ENCODE measurements at places on chromosomes 3 and 15.
A peak's percentile ranks its signal among the peaks of the same experiment; 100 is the strongest.

GRCh38 chr3:103711670-103712069 is 1276.9 kb downstream of the ZPLD1 start:
- no peak for DNase-seq

GRCh38 chr3:51381333-51381705 is 3.8 kb upstream of the MANF start:
- DNase-seq: no peak

- peak; percentile 89 for DNase-seq
Measured at GRCh38 chr3:18987862-18988447, 160.4 kb upstream of the KCNH8 start.

- DNase-seq: peak; percentile 22
Measured at GRCh38 chr15:64991536-64992135, 1.9 kb upstream of the SPG21 start.

DNA sequence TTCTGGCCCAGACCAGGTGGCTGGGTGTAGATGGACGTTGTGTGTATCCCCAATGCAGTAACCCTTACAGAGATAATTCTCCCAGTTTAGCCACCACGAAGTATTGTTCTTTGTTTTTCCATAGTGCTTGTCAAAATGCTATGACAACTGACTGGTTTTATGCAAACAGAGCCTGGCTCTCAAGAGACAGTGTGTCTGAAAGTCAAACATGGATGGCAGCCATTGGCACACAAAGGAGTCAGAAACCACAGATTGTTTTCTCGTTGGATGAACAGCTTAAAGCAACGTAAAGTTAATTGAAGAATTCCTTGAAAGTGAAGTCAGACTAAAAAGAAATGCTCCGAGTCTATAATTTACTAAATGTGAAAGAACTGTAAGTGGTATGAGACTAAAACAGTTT is 91.2 kb downstream of the FILIP1L start:
- no peak for DNase-seq

DNA sequence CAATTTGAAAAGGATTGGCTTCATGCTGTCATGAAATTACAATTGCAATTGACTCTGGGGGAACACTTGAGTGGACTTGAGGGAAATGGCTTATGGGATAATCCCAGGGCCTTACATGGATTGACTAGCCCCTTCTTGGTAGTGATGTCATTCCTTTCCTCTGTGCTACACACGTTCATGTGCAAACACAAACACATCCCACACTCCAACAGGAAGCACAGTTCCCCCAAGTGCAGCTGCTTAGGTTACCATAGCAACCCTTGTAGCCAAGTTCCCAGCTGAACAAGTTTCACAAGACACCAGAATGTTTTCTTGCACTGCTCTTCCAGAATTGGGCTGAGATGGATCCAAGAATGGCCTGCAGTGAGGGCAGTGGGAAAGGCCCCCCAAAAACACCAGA is 217.0 kb downstream of the ZNF621 start:
- DNase-seq: peak; percentile 47

DNA sequence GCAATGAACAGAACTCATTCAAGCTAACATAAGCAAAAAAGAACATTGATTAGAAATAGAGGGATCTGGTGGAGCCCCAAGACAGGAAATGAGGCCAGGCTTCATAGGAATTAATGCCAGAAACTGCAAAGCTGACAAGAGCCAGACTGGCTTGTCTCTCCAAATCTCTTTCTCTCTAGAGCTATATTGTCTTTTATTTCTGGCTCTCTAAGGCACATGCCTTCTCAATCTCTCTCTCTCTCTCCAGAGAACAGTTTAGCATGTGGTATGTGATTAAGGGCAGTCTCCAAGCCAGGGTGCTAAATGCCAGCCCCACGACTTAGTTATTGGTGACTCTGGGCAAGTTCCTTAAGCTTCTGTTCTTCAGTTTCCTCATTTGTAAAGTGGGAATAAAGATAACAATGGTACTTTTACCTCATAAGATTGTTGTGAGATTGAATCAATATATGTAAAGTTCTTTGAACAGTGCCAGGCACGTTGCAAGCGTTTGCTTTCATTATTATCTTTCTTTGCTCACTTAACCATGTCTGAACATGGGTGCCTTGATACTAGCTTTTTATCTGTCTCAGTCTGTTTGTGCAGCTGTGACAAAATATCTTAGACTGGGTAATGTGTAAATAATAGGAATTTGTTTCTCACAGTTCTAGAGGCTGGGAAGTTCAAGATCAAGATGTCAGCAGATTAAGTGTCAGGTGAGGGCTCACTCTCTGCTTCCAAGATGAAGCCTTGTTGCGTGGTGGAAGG is 123.2 kb downstream of the BDH1 start:
- DNase-seq: no peak

GRCh38 chr3:121871430-121871829 is 22.8 kb upstream of the SLC15A2 start:
- DNase-seq: no peak

DNA sequence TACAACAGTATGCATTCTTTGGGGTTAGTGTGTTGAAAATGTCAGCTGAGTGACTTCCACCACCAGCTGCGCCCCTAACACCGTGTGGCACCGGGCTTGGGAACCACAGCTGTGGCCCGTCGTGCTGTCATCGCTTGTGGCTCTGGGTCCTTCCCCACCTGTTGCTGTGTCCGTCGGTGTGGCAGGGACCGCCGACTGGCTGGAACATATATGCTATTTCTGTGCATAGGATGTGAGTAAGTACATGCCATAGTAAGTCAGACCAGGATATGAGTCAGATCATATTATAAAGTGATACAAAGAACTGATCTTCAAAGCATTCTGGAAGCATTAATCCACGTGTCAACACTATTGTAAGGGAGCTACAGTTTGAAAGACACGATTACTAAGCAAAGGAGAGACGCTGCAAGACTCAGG is 31.9 kb downstream of the EHD4 start:
- no peak for DNase-seq

- DNase-seq: peak; percentile 8
Measured at GRCh38 chr3:130850044-130850797, 43.7 kb upstream of the ATP2C1 start.

DNA sequence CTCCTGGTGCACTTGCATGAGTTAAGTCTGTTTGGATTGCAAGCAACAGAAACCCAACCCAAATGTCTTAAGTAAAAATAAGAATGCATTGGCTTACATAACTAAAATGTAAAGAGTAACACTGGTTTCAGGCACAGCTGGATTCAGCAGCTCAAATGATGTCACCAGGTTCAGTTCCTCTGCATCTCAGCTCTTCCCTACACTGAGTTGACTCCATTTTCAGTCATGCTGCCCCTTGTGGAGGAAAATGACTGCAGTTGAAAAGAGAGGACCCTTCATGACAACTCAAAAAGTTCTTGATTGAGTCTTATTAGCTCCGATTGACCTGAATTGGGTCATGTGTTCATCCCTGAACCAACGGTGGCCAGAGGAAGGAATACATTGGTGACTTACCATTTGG is 138.5 kb upstream of the ABI3BP start:
- no peak for DNase-seq

DNA sequence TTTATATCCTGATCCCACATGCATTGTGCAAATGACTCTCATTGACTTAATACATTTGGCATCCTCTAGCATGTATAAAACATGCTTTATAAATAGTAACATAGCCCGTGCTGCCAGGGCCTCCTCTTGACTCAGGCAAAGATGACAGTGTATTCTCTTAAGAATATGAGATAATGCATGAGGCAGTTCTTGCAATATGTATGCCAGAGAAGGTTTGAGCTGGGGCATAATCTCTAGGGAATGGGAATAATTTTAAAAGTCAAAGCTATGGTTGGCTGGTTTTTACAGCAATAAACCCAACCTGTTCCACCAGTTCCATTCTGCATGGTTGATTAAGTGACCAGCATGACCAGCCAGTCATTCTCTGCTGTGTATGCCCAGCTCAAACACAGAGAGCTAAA is 179.0 kb upstream of the PFN2 start:
- DNase-seq: no peak

DNA sequence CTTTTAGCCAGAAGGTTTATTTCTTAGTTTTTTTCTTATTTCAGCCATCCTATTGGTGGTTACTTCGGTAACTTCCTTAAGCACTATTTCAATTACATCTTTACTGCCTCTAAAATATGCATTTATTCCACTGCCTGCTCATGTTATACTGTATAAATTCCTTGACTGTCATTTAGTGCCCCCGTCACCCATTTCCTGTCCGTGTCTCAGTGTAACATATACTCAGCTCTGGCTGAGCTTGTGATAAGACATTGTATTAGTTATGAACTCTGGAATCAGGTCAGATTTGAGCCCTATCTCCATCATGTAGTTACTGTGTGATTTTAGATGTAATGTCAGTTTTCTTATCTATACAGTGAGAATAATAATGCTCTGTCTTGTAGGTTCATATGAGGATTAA is 24.2 kb downstream of the PIAS1 start:
- DNase-seq: no peak

GRCh38 chr3:100570811-100571210 is 38.6 kb upstream of the ADGRG7 start:
- DNase-seq: no peak

DNA sequence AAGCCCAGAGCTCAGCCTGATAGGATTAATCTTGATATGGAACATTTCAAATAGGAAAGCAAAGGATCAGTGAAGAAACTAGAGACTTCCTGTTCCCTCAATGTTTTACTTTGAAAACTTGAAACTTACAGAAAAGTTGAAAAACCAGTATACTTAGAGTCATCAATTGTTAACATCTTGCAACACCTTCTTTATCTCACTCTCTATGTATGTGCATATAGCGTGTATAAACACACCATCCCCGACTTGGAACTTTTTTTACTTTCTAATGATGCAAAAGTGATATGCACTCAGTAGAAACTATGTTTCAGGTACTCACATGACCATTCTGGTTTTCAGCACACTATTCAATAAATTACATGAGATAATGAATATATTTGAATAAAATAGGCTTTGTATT is 60.5 kb downstream of the SEC22A start:
- DNase-seq: no peak

DNA sequence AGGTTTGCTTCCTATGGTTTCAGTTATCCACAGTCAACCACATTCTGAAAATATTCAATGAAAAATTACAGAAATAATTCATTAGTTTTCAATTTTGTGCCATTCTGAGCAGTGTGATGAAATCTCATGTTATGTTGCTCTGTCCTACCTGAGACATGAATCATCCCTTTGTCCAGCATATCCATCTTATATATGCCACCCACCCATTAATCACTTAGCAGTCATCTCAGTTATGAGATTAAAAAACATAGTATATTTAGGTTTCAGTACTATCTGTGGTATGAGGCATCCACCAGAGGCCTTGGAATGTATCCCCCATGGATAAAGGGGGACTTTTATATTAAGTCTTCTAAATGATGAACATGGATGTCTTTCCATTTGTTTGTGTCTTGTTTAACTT is 64.7 kb upstream of the PROK2 start:
- DNase-seq: no peak

GRCh38 chr15:66595931-66596545 is 30.2 kb upstream of the LCTL start:
- no peak for DNase-seq

GRCh38 chr15:65806397-65806796 is 14.3 kb upstream of the DENND4A start:
- DNase-seq: no peak

- DNase-seq: peak; percentile 77
Measured at GRCh38 chr3:182259579-182259978, 533.7 kb upstream of the ATP11B start.

- DNase-seq: no peak
Measured at GRCh38 chr3:60884005-60884404, 367.2 kb downstream of the FHIT start.

DNA sequence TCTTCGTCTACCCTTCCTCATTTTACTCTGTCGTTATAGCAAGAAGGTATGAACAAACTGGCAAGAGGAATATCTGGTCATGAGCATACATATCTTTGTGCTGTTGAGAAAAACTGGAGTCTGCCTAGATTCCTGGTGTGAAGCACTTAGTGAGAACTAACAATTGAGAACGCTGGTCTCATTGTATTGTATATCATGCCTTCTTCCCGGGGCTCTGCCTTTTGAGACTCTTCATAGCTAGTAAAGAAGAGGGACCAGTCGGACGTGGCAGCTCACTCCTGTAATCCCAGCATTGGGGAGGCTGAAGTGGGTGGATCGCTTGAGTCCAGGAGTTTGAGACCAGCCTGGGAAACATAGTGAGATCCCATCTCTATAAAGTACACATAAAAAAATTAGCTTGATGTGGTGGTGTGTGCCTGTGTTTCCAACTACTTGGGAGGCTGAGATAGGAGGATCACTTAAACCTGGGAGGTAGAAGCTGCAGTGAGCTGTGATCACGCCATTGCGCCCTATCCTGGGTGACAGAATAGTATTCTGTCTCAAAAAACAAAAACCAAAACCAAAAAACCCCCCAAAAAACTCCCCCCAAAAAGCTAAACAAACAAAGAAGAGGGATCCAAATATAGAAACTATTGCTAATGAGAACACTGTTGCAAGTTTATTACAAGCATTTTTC is 11.8 kb downstream of the CMC1 start:
- DNase-seq: no peak

DNA sequence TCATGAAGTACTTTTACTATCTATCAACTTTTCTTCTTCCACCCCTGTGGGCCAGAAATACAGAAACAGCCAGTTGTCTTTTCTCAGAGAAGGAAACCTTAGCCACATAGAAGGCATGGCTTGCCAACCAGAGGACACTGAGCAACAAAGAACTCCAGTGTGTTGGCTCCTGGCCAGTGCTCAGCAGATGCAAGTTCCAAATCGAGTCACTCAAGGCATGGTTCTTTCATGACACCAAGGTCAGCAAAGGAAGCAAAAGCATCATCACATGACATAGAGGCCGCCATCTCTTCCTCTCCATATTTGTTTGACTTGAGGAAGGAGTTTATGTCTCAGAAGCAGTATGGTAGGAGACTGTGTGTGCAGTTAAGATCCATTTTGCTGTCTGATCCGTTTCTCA is 92.2 kb downstream of the MYLK start:
- DNase-seq: no peak

- no peak for DNase-seq
Measured at GRCh38 chr15:89845305-89845893, 30.7 kb upstream of the ANPEP start.

DNA sequence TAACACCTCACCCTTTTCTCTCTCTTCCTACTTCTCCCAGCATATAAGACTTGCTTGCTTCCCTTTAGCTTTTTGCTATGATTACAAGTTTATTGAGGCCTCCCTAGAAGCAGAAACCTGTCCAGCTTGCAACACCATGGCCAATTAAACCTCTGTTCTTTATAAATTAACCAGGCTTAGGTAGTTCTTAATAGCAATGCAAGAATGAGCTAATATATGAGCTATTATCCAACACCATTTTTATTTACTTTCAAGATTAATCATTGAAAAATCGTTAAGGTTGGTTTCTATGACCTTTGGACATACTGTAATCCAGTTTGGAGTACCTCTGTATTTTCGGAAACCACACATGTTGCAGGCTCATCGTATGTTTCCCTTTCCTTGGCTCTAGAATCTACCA is 643.1 kb downstream of the ZPLD1 start:
- no peak for DNase-seq

- DNase-seq: no peak
Measured at GRCh38 chr3:63977893-63978292, 45.4 kb downstream of the PSMD6 start.

- no peak for DNase-seq
Measured at GRCh38 chr15:101318147-101318819, 23.2 kb upstream of the SNRPA1 start.

GRCh38 chr3:151145713-151146070 is 57.3 kb downstream of the GPR171 start:
- DNase-seq: no peak

All from NCI-H524 treated with DMSO at 0.1 percent for 48 hours (cell line).